ENCODE measurements at places on chromosomes 5 and 9.

DNA sequence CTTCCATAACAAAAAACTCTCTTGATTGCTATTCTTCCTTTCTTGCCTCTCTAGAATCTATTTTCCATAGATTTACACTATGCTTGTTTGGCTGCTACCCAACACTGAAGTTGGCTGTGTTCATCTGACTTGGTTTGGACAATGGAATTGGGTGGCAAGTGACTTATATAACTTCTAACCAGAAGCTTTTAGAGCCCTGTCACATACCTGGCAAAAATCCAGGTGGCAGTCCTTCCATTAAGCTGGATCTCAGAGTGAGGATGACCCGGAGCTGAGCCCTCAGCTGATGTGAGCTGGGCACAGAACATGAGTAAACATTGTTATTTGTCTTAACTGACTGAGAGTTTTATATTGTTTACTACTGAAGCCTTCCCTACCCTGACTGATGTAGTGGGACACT, 225.7 kb downstream of the TLR4 start:
- DNase-seq: no peak

DNA sequence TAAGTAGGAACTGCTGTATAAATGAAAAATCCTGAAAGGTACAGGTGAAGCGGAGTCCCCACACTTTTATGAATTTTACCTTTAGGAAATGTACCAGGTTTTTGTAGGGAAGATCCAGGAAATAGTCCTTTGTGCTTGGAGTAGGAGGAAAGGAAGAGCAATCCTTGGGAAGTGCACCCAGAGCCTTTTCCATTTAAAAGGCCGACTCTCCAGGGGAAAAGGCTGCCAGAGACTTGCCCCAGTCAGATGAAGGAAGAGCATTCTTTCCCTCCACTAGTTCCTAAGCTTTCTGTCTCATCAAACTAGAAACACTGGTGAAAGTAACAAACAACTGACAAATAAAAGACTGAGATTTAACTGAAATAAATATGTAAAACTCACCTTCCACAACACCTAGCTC, 779.4 kb upstream of the CDH6 start:
- no peak for DNase-seq

- no peak for DNase-seq
Measured at GRCh38 chr9:79196606-79197005, 375.2 kb upstream of the TLE4 start.

DNA sequence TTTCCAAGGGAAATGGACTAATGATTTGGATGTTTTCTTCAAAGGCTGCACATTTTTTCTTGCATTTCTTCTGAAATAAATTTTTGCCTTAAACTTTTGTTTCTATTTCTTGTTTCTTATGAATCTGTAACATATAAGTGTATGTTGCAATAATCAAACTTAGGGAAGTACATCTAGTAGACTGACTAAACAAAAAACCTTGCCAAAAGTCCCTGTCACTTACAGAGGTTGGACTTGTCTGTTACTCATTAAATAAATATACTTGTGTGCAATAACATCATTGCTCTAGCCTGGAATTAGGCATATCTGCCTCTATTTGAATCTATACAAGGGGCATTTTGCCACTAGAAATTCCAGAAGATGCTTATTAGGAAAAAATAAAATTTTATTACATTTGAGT, 56.6 kb downstream of the C6 start:
- no peak for DNase-seq

- DNase-seq: no peak
Measured at GRCh38 chr9:77450085-77450475, 198.0 kb downstream of the GNA14 start.

DNA sequence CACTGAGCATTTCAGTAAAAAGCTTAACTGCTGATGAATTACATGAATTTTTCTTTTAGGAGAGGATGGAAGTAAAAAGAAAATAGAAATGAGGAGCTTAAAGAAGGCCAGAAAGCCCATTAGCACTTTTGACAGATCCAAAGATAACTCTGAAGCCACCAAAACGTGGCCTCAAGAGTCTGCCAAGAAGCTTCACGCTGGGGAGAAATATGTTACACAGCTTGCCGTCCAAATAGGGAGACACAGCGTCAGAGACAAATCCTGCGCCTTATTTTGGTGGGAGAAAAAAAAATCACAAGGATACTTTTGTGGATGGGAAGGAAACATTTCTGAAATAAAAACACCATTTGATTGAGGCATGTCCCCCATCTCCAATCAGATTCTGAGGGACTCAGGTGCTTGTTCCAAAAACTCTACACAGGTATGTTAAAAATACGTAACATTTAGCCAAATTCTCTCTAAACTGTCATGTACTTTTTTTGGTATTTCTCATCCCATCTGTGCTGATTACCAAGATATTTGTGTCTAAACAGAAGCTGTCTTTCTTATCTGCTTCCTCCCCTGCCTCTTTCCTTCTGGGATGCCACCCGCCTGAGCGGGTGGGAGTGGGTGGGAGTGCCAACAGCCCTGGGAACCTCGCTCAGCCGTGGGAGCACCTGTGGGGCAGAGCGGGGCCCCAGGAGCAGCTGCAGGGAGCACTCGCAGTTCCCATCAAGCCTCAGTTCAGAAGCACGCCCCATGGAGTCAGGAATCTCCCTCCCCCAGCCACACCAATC, 275.5 kb downstream of the DENND1A start:
- no peak for DNase-seq

DNA sequence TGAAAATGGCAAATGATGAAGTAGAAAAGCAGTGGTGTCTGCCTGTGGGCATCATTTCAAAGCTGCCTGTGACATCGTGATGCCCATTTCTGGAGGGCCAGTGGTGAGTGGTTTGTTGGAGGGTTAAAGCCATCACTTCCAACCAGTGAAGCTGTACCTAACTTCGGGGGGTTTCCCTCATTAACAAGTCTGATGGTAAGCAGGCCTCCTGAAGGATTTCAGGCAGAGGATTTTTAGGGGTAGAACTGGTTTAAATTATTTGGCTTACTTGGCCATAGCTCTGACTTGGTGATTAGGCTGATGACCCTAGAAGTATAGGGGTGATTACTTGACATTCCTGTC, 10.7 kb downstream of the TNFAIP8 start:
- no peak for DNase-seq

GRCh38 chr9:36867672-36868471, 166.2 kb downstream of the PAX5 start:
- DNase-seq: no peak

DNA sequence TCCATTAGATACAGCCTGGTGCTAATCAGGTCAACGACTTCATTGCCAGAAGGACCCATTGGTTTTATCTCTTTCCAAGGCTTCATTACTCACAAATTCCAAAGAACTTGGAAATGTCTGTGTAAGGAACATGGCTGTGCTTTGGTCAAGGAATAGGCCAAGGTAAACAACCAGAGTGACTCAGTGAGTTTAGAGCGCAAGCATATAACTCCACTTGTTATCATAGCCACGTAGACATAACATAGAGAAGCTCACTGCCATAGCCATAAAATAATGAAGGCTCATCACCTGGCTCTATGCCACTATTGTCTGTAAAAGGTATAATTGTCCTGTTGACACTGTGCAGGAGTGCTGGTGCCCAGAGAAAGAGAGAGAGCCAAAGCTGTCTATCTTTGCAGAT, 139.3 kb upstream of the PLCXD3 start:
- no peak for DNase-seq

GRCh38 chr5:74231697-74232096, 408.8 kb downstream of the ENC1 start:
- DNase-seq: no peak

DNA sequence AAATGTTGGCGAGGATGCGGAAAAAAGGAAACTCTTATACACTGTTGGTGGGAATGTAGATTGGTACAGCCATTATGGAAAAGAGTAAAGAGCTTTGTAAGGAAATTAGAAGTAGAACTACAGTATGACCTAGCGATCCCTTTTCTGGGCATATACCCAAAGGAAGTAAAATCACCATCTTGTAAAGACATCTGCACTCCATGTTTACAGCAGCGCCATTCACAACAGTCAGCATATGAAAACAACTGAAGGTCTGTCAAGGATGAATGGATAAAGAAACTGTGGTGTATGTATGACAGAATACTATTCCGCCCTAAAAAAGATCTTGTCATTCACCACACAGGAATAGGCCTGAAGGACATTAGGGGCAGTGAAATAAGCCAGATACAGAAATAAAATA, 27.7 kb upstream of the SLC25A51 start:
- DNase-seq: no peak

DNA sequence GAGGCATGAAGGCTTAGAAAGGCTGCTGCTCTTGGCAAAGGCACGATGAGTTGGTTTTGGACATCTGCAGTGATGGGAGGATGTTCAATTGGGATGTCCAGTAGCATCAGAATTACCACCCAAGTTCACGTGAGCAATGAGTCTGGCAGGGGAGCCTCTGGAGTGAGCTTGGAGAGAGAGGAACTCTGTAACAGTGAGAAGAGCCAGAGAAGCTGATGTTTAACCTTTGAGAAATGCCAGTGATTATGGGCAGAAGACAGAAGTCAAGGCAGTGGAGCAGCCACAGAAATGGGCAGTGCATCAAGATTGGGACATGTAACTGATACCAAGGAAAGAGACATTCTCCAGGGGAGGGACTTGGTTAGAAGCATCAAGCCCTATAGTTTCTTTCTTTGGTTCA, 39.8 kb downstream of the SEC61B start:
- DNase-seq: no peak

All from esophagus squamous epithelium (tissue), 5 donors.